ENCODE measurements at places on chromosomes 3 and 15.

GRCh38 chr3:51778554-51778953 is 483 bp downstream of the IQCF6 start:
- DNase-seq: no peak

GRCh38 chr3:170233530-170233929 is 11.3 kb downstream of the PRKCI start:
- DNase-seq: no peak

DNA sequence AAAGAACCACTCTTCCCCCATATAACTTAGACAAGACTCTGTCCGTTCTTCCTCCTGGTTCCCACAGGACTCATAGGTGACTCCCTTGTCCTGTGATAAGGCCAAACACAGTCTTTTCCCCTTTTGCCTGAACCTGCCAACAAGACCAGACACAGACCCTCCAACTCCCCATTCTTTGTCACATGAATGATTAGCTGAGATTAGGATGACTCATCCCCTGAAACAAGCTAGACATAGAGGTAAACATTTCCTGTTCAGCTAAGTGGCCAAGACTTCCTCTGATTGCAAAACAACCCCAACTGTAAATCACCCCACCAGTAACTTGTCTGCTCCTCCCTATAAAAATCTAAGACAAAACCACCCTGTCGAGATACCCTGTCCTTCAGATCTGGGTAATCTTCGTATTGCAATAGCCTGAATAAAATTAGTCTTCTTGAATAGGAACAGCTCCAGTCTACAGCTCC is 11.4 kb upstream of the HTR3E start:
- DNase-seq: no peak

DNA sequence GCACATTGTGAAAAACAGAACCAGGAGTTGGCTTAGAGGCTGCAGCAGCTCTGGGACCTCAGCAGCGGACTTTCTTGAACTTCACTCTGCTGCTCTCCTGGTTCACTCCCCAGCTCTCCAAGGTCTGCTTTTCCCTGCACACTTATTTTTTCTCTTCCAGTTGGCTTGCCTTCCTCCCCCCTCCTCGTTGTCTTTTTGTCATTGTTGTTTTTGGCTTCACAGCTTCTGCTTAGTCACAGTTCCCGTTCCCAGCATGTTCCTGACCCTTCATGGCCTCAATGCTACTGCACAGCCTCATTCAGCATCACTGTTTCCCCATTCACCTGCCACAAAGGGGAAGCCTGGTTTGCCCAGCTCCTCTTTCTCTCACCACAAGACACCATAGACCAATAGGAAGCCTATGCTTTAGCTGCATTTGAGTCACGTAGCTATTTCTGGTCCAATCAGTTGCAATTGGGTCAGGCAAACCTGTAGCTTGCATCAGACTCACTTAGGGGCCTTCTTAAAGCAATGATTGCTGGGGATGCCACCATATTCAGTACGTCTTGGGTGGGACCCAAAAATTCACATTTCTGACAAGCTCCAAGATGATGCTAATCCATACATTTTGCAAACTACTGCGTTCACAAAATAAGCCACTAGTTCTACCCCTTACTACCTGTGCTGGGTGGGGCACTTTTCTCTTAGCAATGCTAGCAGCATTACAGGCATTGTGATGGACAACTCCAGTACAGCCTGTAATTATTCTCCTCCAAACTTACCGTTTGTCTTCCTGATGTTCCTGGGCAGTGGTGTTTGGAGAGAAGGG is 7.8 kb upstream of the SUMF1 start:
- no peak for DNase-seq

DNA sequence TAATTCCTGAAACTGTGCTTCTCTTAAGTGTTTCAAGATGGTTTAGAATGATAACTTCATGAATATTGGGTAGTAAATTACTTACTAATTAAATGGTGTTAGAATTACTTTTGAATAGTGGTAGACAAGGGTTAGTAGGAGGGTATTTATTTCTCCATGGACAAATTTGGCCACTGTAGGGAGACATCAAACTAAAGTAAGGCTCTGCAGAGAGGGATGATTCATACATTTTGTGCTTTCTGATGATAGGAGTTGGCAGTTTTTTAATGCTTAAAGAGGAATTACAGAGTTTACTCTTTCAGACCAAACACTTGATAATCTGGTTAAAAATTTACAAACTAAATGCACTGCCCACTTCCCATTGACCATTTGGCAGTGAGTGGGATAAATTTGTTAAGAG is 127.6 kb downstream of the NAALADL2 start:
- no peak for DNase-seq

DNA sequence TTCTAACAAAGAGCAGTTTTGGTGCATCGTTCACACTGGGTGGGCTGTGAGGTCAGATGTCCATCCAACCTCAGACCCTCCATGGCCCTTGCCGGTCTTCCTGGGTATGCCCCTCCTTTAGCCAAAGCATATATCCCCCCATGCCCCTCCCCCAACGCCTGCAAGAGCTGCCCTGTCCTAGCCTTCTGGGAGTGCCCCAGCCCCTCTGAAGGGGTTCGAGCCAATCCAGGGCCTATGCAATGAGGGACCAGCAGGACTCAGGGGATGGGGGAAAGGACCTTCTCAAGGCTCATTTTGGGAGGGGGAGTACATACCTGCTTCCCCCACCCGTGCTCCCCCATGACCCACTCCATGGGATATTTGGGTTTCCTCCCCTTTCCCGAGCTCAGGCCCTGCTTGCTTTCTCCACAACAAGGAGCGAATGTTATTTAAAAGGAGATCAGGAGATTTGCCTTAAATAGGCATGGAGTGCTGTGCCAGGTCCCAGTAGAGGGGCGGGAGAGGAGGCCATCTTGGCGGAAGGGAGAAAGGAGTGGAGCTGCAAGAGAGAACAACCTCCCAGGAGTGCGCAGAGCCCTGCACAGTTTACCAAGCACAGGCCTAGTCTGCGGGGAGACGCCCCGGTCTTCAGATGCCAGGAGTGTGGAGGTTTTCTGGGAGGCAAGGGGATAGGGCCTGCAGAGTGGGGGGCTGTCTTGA is 18.2 kb downstream of the PIF1 start:
- no peak for DNase-seq

All from stimulated activated CD4-positive, alpha-beta T cell treated with anti-CD3 and anti-CD28 coated beads, Interleukin-1b, Interleukin-23, amount 100 ng/mL, for 4 hours (primary cell).